Activated CD4-positive, alpha-beta memory T cell treated with anti-CD3 and anti-CD28 coated beads, Interleukin-2, amount 10 ng/mL, durations not matched to agents 7 days and 5 days (primary cell): ENCODE measurements at places on chromosomes 3 and 15. TPM values are rescaled to one million over a fixed set of nuclear protein-coding genes. Genes with fewer than 3 reads are reported as not detected.

DNA sequence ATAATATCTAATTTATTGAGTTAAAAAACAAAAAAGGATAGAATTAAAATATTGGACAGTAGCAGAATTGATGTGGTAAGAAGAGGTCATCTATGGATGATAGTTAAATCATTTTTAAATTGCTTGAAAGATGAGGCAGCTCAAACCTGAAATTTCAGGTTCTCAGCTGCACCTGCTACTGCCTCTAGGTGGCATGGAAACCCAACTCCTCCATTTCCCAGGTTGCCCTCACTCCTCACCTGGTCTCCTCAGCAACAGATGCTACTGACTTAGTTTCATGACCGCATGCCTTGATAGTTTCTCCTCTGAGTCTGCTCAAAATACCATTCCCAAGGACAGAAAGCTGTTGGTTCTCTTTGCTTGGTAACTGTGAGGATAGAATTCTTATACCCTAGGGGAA is 148.1 kb downstream of the ABHD5 start:
- DNase-seq, result no peak

DNA sequence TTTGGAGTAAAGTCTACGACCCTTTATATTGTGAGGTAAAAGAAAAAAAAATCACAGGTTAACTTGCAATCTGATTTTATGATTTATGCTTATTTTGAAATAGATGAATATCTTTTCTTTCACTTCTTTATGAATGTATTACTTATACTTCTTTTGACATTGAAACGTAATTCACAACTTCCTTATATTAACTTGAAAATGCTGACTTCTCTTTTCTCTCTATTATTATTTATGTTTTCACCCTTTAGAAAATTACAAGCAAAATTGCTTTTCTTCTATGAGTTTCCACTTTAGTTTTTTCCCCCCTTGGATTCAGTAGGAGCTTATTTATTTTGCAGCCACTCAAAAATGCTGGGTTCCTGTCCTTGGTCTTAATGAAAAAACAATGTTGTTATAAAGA is 25.4 kb downstream of the ACP3 start:
- DNase-seq, result no peak

The TRH gene
- total RNA-seq, result not detected

GRCh38 chr3:177426878-177427495 is 229.7 kb upstream of the TBL1XR1 start:
- peak; percentile 65 for DNase-seq

GRCh38 chr15:29968895-29969561 is 113.7 kb upstream of the GOLGA8J start:
- no peak for DNase-seq

The GOLGA6L4 gene
- total RNA-seq, result 2.3 TPM

The EBLN2 gene
- total RNA-seq, result 7.1 TPM

The ADAMTS7 gene
- 0.35 TPM for total RNA-seq

GRCh38 chr15:36978625-36979024 is 121.7 kb downstream of the MEIS2 start:
- DNase-seq, result no peak

DNA sequence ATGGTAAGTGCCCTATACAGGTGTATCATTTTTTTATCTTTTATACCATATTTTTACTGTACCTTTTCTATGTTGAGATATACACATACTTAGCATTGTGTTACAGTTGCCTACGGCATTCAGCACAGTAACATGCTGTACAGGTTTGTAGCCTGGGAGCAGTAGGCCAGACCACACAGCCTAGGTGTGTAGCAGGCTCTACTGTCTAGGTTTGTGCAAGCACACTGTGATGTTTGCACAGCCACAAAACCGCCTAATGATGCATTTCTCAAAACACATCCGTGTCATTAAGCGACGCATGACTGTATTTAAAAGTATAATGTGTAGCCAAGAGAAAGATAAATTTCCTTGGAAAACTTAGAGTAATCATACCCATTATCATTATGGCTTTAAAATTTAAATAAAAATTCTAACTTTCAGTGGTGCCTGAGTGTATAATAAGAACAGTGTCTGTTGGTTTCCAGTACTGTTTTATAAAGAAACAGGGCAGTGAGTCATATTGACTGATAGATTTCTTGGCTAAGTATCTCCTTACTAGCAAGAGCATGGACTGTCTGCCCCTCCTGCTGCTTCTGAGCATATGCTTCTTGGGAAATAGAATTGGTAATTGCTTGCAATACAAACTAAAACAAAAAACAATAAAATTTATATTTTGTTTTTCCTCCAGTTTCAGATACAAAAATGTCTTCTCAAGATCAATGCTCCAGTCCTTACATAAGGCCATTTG is 18.3 kb downstream of the CALML4 start:
- DNase-seq, result no peak

GRCh38 chr3:168608926-168609325 is 513.2 kb upstream of the GOLIM4 start:
- no peak for DNase-seq

The ZPLD1 gene
- not detected for total RNA-seq

- DNase-seq, result no peak
Observed at GRCh38 chr3:104596551-104596950, 770.2 kb upstream of the ALCAM start.

- DNase-seq, result no peak
Observed at GRCh38 chr15:66802025-66803001, 100.3 kb downstream of the SMAD6 start.

- DNase-seq, result no peak
Observed at GRCh38 chr3:64903006-64903405, 215.2 kb upstream of the ADAMTS9 start.

The SLC15A2 gene
- total RNA-seq, result 2.5 TPM

DNA sequence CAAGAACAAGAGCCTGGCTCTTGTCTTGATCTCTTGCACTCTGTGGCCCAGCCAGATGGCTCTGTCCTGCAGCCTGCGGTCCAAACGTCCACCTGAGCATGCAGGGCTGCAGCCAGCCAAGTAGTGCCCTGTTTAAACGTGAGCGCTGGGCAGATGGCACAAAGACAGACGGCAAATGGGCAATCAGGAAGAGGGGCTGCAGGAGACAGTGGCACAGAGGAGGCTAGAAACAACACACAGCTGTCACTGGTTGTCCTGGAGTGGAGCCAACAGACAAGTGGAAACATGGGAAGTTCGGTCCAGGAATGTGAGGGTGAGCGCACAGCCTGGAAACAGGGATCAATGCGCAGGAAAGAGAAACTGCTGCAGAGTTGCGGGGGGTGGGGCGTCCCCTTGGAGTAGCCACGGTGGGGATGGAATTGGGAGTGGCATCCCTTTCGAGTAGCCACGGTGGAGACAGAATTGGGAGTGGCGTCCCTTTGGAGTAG is 10.7 kb upstream of the ZXDC start:
- no peak for DNase-seq
